CMK (cell line): ENCODE measurements at places on chromosomes 6 and 20.

GRCh38 chr20:54290636-54291035, 82.7 kb downstream of the PFDN4 start:
- DNase-seq, result no peak

- DNase-seq, result peak; percentile 30
Measured at GRCh38 chr6:12751694-12752325, 35.2 kb downstream of the PHACTR1 start.

- DNase-seq, result no peak
Measured at GRCh38 chr20:62561182-62561581, 81.1 kb upstream of the SLCO4A1 start.

DNA sequence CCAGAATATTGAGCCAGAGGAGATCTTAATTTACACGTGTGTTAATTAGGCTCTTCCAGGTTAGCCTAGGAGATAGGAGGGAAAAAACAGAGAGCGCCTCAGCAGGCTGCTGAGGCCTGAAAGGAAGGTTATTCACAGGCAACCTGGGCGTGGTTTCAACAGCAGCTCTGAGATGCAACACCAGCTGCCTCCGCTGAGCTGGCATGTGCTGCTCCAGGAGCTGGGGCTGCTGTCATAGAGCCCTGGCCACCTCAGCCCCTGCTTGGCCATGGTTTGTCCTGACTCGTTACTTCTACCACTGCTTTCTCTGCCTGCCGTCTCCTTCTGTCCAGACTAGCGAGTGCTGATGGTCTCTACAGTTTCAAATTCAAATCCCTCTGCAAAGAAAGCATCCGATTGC, 32.4 kb upstream of the RPP40 start:
- DNase-seq, result no peak

- no peak for DNase-seq
Measured at GRCh38 chr6:40460380-40460779, 126.8 kb downstream of the LRFN2 start.

GRCh38 chr6:166556863-166557322, 29.6 kb downstream of the RAMACL start:
- no peak for DNase-seq

DNA sequence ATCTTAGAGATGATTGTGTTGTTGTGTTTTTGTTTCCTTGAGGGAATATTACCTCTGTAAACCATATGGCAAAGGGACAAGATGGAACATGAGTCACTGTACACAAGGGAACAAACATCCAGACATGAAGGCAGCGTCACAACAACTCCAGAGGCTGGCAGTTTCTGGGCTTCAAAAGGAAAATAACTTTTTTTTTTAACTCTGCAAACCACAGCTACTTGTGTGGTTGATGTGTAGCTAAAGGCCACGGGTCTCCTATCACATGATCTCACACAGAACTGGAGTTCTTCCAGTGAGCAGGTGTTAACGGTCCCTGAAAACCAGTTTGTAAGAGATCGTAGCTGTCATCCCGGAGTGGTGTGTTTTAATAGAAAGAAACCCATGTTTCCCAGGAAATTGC, 33.2 kb upstream of the HBS1L start:
- DNase-seq, result no peak

- no peak for DNase-seq
Measured at GRCh38 chr6:108966855-108967755, 118.9 kb downstream of the ARMC2 start.

GRCh38 chr6:149942461-149942829, 631 bp downstream of the ULBP2 start:
- DNase-seq, result no peak

DNA sequence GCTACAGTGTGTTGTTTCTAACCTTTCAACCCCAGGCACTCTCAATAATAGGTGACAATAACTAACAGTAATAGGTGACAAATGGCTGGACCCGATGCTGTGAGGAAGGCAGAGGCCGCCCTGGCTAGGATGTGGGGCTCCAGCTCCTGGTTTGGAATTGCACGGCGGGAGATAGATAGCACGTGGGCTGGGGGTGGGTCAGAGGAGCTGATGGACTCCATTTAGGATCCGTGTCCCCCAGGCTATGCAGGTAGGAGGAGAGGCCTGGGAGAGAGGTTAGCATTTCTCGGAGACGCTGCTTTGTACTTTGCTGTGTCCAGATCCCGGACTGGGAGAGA, 61.4 kb downstream of the EZR start:
- DNase-seq, result no peak

DNA sequence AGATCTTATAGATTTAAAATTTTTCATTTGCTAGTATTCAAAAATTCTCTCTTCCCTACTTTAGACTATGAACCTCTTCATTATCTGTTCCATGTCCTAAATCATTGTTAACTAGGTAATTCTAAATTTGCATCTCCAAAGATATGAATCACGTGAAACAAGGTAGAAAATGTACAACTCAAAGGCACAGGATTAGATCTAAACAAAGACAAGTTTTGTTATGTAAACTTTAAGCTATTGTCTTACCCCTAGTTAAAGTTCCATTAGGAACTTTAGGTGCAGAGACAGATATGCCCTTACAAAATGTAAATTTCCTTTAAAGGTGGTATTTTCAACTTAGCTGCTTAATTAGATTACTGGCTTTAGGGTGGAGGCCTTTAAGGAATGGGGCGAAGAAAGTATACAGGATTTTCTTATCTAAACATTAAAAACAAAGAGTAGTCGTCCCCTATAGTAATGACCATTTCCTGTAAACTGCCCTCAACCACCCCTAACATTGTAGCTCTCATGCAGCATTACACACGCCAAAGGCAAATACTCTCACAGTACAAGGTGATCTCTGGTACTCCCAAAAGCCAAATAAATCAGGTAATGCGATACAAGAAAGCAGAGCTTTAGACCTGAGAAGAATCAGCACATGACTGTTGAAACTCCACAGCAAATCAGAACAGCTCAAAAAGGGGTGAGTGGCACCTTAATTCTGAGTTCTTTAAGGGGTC, 57.4 kb upstream of the MRAP2 start:
- no peak for DNase-seq

DNA sequence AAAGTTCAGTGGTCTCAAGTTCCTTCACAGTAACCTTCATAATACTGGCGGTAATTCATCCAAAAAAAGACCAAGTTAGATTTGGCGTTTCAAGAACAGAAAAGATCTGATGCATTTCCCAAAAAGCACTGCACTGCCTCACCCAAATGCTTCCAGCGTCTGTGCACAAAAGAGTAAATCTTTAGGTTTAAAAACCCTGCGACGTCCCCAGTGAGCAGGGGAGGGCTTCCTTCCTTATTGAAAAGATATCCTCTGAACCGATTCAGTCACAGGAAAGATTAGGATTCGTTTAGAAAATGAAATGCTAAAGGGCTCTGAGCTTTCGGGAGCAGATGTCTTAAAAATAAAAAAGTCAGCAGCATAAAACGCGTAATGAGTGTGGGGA, 654 bp downstream of the TBC1D7 start:
- no peak for DNase-seq

DNA sequence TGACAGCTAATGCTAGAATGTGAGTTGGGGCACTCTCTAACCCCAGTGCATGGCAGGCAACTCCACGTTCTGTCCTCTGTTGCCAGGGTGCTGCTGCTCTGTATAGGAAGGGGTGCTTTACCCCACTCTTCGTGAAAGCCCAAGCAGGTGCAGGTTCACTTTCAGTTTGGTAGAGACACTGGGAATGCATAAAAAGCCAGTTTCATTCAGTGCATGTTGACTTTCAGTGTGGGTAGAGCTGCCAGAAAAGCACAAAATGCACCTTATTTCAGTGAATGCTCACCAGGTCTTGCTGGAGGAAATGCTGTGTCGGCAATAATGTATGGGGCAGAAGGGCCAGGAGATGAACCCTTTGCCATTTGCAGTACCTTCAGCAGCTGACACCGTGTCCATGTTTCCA, 62.1 kb upstream of the ADGRB3 start:
- no peak for DNase-seq

DNA sequence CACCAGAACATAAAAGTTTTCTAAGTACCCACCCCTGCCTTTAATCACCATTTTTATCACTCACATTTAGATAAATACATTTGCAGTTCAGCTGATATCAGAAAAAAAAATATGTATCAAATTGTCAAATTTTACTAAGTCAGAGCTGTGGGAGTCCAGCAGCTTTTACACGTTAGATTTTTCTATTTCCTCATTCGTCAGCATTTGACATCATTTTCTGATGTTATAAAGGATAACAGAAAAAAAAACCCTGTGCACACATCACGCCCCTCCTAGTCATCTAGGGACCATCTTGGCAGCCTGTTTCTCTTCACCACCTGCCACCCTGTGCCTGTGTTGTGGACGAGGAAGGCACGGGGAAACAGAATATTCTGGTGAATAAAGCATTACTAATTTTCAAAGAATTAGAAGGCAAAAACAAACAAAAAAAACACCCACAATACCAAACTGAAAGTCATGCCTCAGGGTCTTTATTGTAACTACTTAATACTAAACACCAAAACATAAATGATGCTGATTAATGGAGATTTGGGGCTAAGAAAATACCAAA, 12.4 kb downstream of the B4GALT5 start:
- no peak for DNase-seq

GRCh38 chr6:87729965-87730719, 28.1 kb upstream of the AKIRIN2 start:
- no peak for DNase-seq

DNA sequence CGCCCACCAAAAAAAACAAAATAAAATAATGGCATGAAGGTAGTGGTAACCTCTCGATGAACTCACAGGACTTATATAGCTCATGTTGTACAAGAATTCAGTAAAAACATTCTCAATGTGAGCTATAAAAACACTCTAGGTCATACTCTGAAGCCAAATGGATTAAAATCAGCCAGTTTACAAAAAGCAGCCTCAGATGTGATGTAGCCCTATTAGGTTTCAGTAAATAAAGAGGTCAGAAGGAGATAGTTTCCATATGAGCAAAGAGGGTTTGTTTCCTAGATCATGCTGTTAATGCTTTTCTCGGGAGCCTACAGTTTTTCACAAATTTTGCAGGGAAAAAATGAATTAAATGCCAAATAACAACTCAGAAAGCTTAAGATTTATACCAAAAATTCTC, 319.5 kb upstream of the HSF2 start:
- no peak for DNase-seq

DNA sequence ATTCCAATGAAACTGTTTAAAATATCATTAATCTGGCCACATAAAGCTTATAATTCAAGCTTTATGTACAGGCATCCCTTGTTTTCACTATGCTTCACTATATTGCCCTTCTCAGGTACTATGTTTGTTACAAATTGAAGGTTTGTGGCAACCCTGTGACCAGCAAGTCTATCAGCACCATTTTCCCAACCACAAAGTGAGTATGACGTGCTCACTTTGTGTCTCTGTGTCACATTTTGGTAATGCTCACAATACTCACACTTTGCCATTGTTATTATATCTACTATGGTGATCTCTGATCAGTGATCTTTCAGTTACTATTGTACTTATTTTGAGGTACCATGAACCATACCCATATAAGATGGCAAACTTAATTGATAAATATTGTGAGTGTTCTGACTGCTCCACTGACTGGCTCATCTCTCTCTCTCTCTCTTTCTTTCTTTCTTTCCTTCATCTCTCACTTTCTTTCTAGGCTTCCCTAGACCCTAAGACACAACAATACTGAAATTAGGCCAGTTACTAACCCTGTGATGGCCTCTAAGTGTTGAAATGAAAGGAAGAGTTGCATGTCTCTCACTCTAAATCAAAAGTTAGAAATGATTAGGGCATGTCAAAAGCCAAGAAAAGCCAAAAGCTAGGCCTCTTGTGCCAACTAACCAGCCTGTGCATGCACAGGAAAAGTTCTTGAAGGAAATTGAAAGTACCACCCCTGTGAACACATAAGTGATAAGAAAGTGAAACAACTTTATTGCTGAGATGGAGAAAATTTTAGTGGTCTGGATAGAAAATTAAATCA, 227.9 kb downstream of the BCAS1 start:
- no peak for DNase-seq

- no peak for DNase-seq
Measured at GRCh38 chr6:106574741-106575458, 54.4 kb downstream of the RTN4IP1 start.

- no peak for DNase-seq
Measured at GRCh38 chr6:53236241-53236640, 87.6 kb upstream of the GCM1 start.

DNA sequence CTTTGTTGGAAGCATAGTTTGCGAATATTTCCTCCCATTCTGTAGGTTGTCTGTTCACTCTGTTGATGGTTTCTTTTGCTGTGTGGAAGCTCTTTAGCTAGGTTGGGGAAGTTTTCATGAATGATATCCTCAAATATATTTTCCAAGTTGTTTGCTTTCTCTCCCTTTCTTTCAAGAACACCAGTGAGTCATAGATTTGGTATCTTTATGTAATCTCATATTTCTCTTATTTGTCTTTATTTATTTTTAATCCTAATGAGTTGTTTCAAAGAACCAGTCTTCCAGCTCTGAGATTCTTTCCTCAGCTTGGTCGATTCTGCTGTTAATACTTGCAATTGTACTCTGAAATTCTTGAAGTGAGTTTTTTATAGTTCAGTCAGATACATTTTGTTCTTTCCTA, 628.0 kb upstream of the ID4 start:
- DNase-seq, result no peak

GRCh38 chr20:58306421-58307261, 2.9 kb upstream of the RAB22A start:
- peak; percentile 41 for DNase-seq

DNA sequence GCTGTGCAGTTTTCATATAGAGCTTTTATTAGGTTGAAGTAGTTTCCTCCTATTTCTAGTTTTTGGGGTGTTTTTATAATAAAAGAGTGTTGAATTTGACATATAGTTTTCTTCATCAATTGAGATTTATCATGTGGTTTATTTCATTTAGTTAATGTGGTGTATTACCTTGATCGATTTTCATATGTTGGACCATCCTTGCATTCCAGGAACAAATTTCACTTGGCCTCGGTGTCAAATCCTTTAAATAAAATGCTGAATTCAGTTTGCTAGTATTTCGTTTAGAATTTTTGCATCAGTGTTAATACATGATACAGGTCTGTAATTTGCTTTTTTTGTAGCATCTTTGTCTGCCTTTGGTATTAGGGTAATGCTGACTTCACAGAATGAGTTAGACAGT, 6.0 kb downstream of the DYNLT2 start:
- no peak for DNase-seq

DNA sequence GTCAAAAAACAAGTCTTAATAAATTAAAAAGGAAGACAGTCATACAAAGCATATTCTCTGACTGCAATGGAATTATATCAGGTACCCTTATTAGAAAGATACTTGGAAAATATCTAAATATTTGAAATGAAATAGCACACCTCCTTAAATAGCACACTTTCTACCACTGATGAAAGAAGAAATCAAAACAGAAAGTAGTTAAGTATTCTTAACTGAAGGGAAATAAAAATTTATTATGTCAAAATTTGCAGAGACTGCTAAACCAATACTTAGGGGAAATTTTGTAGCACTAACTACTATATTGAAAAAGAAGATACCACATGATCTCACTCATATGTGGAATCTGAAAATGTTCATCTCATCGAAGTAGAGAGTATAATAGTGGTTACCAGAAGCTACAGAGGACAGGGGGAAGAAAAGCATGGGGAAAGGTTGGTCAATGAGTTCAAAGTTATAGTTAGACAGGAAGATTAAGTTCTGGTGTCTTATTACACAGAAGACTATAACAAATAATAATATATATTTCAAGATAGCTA, 112.2 kb downstream of the ASCC3 start:
- no peak for DNase-seq
